ENCODE measurements at places on chromosomes 7 and 10.

GRCh38 chr10:6165221-6165725 is 37.5 kb upstream of the PFKFB3 start:
- no peak for DNase-seq

DNA sequence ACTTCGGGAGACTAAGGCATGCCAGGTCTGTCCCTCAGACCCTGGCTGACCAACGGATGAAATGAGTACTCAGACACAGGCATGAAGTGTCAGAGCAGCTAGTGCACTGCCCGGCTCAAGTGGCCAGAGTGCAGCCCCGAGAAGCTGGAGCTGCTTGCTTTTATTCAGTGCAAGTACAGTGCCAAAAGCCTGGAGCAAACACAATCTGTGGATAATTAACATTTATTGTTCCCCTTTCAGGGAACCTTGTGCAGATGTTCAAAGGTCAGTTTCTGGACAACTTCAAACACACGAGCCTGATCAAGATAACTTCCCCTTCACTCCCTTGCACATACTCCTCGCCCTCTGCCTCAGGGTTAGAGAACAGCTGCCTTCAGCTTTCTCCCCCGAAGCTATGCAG is 7.9 kb upstream of the ATE1 start:
- DNase-seq = no peak

- DNase-seq = no peak
These were observed 743 bp upstream of the PITRM1 start for GRCh38 chr10:3173171-3173878.

GRCh38 chr10:119233821-119234220 is 26.4 kb downstream of the GRK5 start:
- no peak for DNase-seq

DNA sequence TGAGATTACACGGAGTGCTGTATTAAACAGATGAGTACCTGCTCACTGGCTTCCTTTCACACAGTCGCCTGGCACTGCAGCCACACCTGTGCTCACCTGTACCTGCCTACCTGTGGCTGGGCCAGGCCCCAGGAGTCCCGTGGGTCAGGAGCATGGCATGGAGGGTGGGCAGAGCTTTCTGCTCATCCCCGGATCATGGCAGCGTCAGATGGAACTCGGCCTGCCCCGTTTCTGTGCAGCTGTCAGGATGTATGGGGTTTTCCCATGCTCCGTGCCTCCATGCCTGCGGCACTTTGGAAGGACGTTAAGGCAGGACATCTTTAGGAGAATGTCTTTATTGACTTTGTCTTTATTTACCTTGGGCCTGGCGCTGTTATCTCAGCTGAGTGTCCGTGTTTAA is 112.2 kb downstream of the MGMT start:
- no peak for DNase-seq

- DNase-seq = peak; percentile 50
These were observed 29.7 kb downstream of the VIM start for GRCh38 chr10:17257466-17258321.

DNA sequence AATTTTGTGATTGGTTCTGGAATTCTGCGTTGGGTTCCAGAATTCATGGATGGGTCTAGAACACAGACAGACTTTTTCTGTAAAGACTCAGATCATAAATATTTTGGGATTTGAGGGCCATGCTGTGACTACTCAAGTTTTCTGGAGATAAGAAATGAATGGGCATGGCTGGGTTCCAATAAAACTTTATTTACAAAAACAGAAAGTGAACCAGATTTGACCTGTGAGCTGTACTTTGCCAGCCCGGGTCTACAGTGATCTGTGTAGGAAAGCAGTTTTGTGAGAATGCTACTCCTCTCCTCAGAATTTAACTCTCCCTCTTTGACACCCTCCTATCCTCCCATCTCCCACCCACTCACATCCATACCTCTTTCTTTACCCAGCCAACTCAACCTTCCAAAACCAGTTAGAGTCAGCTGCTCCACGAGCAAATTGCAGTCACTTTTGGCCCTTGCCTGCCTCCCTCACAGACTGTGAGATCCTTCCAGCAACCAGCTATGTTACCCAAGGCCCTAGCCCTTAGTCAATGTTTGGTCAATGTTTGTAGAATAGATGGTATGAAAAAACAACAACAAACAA is 312.8 kb upstream of the ZMIZ1 start:
- no peak for DNase-seq

- no peak for DNase-seq
These were observed 31.5 kb downstream of the TMEM248 start for GRCh38 chr7:66952343-66953043.

DNA sequence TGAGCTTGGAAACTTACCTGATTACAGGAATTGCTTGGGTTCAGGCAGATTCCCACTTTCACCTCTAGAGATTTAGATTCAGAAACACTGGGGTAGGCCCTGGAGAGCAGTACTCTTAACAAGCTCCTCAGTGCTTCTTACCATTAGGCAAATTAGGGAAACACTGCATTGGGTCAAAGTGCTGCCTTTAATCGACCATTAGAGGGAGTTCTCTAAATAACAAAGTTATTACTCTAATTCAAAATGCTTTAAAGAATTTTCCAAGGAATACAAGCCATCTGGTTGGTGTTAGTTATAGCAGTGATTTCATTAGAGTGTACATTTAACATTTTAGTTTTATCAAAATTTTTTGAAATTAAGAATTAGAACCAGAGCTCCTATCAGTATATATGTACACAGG is 324.5 kb downstream of the GFRA1 start:
- no peak for DNase-seq

All from fibroblast of skin of left biceps (primary cell).